Erythroblast (primary cell): ENCODE measurements at places on chromosomes 2 and 18.

DNA sequence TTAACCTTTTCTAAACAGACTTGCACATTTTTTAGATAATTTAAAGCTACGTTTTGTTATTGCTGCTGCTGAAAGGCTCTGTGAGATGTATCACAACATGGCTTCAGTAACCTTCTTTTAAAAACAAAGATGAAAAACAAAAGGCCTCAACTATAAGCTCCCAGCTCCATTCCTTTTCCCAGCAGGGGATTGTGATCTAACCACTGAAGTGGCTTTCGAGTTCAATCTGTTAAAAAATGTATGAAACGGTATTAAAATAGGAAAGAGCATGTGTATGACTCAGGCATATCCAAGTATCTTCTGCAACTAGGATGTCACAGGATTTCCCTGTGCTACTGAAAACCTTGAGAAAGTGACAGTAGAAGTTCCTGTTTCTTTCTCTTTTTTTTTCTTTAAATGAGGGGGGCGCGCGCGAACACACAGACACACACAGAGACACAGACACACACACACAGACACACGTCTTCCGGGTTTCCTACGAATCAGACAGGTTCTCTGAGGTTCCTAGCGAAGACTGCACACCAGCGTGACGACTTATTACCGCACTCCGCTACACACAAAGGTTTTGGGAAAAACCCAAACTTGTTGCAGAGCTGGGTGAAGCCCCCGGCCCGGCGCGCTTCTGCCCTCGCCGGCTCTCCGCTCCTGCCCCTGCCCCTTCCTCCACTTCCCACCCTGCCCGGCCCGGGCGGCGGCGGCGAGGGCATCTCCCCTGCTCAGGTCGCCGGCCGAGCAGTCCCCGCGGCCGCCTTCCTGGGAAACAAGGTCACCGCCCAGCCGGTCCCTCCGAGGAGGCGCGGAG is 86.8 kb downstream of the RBMS1 start:
- peak; percentile 71 for DNase-seq

- peak; percentile 57 for DNase-seq
These were observed 7.6 kb upstream of the PRKCE start for GRCh38 chr2:45643543-45644542.

DNA sequence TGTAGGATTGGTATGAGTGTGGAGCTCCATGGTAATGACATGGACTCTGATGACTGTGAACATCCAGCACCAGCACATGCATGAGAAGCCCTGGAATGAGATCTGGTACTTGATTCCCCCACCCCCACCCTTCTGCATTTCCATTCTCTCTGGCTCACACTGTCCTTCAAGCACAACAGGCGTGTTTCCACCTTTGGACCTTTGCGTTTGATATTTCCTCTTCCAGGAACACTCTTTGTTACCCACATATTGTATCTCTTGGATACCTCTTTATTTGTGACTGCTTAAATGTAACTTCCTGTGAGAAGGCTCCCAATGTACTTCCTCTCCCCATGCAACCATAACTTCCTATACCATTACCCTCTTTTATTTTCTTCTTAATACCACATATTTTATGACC is 263.8 kb downstream of the HNMT start:
- no peak for DNase-seq

DNA sequence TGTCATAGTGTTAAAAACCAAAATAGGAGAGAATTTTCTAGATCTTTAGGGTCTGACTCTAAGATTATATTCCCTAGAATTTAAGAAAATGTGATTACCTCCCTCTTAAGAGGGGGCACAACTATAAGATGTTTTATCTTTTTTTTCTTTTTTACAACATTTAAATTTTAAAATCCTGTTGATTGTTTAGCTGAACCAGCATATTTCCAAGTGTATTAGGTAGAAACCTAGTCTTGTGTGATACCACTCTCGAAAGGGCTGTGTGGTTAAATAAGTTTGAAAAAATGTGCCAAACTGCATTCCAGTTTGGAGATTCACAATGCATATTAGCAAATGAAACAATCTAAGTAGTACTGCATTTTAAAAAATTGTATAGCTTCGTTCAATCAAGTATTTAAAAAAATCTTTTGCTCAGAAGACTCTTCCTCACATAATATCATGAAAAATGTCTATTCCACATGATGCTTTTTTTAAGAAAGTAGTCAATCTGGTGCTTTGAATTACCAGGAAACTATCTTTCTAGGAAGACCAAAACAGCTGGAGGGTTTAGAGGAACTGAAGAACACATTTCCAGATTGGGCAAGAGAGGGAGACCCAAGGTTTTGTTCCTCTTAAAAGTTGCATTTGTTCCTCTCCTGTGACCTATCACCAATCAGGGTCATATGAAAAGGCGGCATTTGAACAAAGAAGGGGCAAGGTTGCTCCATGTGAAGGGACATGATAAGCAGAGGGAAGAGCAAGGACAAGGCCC is 98.8 kb downstream of the DPP4 start:
- DNase-seq, result no peak

- DNase-seq, result no peak
These were observed 249.4 kb upstream of the SOX11 start for GRCh38 chr2:5442736-5443135.

- no peak for DNase-seq
These were observed 27.6 kb upstream of the MYO1B start for GRCh38 chr2:191217580-191217979.

DNA sequence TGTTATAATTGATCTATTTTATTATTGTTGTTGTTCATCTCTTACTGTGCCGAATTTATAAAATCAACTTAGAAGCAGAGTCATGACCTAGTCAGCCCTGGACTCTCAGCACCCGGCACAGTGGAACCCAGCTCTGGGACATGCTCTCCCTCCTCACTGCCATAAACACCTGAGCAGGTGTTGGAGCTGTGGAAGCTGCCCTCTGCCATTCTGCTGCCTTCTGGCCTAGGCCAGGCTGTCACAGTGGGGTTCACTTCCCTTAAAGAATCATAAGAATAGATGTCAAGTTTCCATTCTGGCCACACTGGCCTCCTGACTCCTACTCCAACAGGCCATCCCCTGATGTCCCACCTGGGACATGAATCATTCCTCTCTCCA is 192.2 kb downstream of the ZFP36L2 start:
- no peak for DNase-seq

GRCh38 chr18:61570070-61570469 is 236.8 kb downstream of the CDH20 start:
- no peak for DNase-seq

DNA sequence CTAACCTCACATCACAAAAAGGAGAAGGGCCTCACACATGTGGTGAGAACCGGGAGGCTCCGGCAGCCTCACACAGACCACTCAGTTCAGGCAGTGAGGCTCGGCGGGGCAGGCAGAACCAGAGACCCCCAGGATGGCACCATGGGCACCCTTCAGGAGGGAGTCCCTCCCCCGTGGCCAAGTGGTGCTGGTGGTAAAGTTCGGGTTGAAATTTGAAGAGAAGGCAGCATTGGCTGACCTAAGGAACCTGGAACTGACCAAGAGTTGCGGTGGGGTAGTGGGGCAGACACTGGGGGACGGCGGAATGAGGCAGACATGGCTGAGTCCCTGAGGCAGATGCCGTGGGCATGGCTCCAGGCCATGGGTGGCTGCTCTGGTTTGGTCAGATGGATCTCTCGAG is 239.3 kb upstream of the MYT1L start:
- no peak for DNase-seq

DNA sequence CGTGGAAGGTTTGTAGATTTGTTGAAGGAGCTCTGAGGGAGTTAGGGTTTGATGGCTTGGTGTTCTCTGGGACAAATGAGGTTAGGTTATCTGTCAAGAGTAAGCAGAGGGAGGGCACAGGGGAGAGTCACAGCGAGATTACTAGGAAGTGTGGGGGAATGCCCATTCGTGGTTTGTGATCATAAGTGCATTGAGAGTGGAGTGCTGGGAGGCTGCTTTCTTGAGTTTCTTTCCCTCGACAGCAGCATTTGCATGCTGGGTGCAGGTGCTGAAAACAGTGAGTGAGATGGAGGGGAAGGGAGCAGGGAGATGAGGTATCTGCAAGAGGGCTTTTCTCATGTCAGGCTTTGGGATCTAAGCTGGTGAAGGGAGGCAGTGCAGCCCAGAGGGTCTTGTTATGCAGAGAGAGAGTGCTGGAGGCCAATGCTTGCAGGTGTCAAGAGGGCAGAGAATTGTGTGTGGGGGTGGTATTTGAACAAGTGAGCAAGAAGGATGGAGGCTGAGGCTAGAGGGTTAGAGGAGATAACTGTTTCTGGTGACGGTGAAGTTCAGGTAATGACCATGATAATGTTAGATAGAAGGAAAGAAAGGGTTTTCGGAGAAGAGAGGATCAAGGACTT is 8.8 kb downstream of the RALB start:
- DNase-seq, result no peak

DNA sequence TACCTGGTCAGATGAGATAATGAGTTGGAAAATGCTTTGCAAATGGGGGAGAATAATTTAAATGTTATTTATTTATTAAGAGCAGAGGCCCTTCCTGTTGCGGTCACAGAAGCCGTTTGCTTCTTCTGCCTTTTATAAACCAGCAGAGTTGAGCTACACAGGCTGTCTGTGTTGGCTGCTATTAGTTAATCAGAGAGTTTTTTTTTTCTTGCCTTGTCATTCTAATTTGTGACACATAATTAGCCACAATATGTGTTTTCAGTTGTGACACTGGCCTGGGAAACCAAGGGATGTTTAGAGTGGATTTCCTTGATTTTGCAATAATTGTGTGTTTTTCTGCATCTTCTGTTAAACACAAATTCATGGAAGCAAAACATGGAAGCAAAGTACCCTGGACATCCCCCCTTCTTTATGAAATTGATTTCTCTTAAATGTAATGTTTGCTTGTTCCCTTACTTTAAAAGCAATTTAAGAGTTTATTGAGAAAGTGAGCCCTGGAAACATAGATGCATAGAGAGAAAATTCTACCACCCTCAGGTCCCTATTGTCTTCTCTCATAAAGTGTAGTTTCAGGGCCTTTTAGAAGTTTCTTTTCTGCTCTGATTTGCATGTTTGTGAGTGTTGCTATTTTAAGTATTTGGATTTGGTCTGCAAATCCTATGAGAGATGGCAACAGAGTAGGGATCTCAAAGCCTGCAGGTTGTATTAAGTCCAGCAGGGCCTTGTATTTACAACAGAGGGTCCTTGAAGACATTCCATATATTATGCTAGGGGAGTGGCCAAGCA is 22.8 kb upstream of the IL37 start:
- DNase-seq, result no peak

DNA sequence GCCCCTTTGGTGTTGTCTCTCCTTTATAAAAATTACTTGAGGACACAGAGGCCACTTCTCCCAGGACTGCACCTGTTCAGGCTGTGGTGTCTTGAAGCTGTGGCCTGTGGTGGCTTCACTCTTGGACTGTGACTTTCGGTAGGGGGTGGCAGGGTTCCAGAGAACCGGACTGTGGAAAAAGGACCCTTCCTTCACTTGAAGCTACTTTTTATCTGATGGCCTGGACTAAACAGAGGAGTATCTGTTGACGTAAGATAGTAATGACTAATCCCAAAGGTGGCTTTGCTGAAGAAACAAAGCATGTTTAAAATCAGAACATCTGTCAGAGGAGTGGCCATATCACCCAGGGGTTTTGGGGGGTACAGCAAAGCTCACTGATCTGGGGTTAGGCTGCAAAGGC is 60.8 kb downstream of the CENPO start:
- DNase-seq, result no peak

- no peak for DNase-seq
These were observed 477.4 kb downstream of the CPS1 start for GRCh38 chr2:211033765-211034164.

- no peak for DNase-seq
These were observed 56.2 kb downstream of the ITSN2 start for GRCh38 chr2:24304098-24304497.

DNA sequence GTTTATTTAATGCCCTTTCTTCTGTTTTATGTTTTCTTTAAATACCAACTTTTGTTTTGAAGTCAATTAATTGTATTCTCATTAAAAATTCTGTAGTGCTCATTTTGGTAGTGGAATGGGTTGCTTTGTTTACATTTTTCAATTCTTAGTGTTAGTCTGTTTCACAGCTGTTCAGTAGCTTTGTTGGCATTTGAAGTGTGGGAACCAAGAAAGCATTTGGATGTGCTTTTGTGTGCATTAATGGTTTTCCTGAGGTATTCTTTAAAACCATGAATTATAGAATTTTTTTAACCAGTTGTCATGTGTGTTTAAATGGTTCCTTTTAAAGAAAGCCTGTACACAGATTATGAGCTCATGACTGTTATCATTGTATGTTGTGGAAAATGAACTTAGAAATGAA is 19.7 kb downstream of the MIB1 start:
- DNase-seq, result no peak

DNA sequence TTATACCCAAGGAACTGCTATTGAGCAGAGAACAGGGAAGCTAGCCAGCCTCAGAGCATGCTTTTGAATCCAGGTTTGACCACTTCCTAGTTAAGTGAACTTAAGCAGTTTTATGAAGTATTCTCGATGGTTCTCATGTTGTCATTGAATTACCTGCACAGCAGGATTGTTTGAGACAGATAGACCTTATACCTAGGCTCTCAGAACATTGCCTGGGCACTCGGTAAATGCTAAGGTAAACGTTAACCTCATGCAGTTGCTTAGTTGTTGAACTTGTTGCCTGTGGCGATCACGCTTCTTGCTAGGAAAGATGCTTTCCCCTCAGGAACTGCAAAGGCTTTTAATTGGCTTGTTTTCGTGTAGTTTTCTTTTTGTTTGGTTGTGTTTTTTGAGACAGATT is 34.0 kb upstream of the CHMP1B start:
- no peak for DNase-seq

DNA sequence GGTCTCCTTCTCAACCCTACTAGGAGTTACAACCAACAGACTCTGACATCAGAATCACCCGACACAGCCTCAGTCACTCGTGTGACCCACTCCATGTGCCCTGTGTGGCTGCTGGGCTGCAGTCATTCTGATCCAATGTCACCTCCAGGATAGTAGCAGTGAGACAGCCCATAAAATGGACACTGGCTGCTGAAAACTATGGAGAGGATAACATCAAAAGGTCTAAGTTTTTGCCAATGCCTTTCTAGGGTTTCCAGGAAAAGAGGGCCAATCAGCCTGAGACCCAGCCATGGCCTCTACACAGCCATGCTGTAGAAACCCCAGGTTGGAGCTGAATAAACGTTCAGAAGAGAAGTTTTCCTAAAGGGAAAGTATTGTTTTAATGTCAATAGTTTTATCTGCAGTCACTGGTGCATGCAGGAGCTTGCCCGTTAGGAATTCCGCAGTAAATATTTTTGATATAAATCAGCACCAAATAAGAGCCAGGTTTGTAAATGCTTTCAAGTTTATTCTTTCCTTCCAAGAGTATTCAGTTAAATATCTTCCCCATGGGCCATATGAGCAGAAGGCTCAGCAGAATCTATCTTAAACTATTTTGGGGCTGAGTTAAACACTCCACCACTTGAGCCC is 92.2 kb upstream of the PID1 start:
- DNase-seq, result no peak

DNA sequence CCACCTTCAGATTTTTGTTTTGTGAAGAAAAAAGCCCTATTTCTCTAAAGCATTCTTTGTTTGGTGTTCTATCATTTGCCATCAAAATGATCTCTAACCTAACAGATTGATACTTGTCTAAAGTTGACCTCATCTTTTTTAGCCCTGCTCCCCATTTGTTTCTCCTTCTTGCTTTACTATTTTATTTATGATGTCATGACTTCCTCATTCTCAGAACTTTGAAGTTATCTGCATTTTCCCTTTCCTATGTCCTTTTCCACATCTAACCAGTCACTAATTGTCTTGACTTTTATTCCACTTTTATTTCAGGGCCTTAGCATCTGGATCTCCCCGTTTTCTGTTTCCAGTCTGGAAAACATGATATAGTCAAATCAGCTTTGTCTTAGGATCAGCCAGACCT is 8.3 kb downstream of the RAPGEF4 start:
- DNase-seq, result no peak

GRCh38 chr18:36503477-36503876 is 206.0 kb downstream of the FHOD3 start:
- no peak for DNase-seq

- DNase-seq, result no peak
These were observed 572.2 kb upstream of the SALL3 start for GRCh38 chr18:78407466-78407844.
